ENCODE measurements at places on chromosomes 7 and 10. TPM values are rescaled to one million over a fixed set of nuclear protein-coding genes. Genes with fewer than 3 reads are reported as not detected.

The OR9A2 gene
- not detected for total RNA-seq

The DCLRE1A gene
- total RNA-seq, result 4.0 TPM

The NME8 gene
- total RNA-seq, result not detected

The C10orf71 gene
- total RNA-seq, result not detected

DNA sequence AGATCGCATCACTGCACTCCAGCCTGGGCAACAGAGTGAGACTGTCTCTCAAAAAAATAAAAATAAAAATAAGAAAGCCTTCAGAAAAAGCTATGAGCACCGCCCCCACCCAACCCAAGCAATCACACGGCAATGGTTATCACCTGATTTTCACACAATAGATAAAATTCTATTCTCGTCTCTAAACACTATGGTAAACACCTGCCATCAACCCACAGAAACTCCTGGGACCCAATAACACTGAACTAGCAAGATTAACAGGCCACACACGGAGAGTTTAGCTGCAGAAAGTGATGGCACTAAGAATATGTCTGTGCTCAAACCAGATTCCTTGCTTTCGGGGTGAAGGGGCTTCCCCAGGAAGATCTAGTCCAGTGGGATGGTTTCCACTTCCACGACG is 173.8 kb downstream of the DIP2C start:
- no peak for DNase-seq

The EBF3 gene
- total RNA-seq, result not detected

DNA sequence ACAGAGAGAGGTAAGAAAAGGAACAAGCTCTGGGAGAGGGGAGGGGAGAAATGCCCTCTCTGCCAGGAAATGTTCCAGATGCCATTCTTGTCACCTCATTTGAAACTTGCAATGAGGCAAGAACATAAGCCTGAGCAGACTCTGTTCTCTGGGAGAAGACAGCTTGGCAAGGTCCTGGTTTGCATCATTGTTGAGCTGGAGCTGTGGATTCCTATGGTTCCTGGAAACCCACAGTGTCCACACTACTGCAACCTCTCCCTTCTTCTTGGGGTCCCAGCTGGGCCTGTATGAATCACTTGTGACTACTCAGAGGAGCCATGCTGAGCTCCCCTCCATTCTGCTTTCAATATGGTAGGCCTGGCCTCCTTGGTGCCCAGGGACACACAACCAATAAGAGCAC is 60.8 kb upstream of the HECTD2 start:
- no peak for DNase-seq

The RRP12 gene
- total RNA-seq, result 29.2 TPM

DNA sequence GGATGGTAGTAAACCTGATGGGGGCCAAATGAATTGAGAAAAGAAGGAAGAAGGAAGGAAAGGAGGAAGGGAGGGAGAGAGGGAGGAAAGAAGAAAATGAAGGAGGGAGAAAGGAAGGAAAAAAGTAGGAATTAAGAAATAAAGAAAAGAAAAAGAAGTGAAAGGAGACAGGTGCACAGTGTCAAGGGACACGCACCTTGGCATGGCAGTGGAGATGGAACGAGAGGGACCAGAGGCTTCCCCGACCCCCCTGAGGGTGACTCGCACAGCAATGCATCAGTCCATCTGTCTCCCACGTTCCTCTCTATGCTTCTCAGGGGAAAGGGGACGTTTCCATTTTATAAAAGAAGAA is 199.6 kb downstream of the CXCL12 start:
- no peak for DNase-seq

The PRLHR gene
- total RNA-seq, result not detected

DNA sequence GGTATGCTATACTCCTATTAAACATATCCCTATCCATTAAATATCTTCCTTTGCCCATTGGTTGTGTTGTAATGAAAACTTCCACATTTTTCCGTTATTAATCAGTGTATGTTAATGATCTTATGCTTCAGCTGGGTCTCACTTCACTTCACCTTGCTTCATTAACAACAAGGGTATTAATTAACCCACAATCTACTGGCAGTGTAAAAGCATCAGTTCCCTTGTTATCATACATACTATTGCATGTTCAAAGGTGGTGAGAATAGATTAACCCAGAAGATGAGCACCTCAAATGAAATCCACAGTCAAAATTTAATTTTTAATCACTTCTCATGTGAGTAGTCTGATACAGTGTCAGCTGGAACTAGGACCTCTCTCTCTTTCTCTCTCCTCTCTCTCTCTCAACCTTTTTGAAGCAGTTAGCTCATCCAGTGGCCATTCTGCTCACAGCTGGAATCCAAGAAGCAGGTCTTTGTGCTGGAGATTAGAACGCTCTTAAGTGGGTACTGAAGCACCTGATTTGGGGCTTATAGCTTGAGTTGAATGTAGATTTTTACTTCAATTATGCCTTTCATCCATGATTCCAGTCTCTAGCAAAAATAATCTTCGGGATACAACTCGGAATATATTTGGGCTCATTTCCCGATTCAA is 172.3 kb downstream of the RAPGEF5 start:
- no peak for DNase-seq

The TMEM213 gene
- not detected for total RNA-seq
